Esophagus squamous epithelium (tissue), 5 donors: ENCODE measurements at places on chromosomes 11 and 22.

DNA sequence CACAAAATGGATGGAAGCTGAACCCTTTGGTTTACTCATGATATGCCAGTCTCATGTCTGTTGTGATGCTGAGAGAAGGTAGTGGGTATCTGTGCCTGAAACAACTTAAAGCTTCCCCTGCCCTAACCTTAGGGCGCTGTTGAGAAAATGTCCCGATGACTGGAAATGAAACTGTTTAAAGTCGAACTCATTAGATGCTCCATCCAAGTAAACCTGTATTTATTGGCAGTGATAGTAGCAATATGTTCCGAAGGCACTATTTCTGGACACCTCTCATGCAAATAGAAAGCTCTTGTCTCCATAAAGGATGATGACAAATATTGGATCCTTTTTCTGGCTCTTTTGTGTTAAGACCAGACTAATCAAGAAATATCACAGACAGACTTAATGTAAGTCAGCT is 86.2 kb downstream of the GRAMD1B start:
- no peak for DNase-seq

DNA sequence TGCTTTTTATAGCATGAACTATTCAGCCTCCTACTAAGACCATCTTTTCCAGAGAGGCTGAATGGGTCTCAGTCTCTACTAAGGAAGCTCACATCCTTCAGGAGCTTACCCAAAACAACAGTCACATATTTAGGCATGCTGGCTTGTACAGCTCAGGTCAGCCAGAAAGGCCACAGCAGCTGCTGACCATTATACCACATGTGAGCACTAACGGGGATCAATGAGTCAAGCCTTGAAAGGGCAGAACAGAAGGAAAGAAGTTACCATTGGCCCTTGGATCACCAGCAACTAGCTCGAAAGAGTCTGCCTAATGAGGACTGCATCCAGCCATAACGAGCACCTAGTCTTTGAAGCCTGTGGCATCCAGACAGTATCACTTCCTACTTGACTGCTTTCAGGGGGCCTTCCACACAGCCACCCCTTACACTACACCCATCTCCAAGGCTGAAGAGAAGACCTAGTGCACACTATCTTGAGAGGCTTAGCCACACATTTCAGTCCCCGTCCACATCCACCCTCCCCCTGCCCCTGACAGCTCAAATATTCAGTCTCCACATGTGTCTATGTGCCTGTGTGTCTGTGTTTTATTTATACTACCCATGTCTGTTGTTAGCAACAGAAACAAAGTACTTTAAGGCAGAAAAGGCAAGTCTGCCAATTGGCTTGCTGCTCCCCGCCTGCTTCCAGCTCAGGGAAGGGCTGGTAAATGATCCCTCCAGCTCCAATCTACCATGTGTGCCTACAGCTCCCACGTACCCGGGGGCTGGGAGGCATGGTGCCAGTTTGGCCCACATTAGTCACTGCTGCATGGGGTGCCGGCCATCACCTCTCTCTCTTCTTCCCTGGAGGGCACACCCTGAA is 95.5 kb downstream of the RPL27A start:
- DNase-seq: no peak

DNA sequence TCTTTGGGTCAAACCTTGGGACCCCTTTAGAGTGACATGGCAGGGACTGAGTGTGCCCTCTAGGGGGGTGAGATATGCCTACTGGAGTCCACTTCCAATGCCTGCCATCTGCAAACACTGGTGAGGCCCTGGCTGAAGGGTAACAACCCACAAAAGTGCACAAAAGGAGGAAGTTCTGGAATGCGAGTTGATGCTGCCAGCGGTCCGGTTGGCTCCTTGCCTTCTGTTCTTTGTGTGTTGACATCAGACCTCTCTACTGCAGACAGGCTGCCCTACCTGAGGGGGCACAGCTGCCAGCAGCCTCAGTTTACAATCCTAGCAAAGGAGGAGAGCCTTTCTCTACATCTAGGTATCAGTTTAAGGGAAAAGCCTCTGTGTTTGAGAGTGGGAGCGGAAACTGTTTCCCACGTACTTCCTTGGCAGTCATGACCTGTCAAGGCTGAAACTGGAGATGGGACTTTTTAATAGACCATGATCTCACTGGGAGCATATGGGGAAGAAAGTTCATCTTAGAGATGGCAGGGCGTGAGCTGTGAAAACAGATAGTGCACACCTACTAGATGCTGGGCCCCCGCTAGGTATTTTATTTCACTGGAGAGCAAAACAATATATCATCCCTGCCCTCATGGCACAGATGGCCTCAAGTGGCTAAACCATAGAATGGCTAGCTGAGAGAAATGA is 27.2 kb downstream of the BMAL1 start:
- DNase-seq: no peak

GRCh38 chr11:126347751-126348668 is 7.5 kb upstream of the ST3GAL4 start:
- DNase-seq: no peak

GRCh38 chr22:43389227-43389836 is 22.5 kb upstream of the MPPED1 start:
- DNase-seq: no peak

GRCh38 chr22:27075028-27075678 is 417.8 kb downstream of the MIAT start:
- DNase-seq: no peak

GRCh38 chr11:113014262-113015097 is 53.3 kb downstream of the NCAM1 start:
- DNase-seq: no peak

DNA sequence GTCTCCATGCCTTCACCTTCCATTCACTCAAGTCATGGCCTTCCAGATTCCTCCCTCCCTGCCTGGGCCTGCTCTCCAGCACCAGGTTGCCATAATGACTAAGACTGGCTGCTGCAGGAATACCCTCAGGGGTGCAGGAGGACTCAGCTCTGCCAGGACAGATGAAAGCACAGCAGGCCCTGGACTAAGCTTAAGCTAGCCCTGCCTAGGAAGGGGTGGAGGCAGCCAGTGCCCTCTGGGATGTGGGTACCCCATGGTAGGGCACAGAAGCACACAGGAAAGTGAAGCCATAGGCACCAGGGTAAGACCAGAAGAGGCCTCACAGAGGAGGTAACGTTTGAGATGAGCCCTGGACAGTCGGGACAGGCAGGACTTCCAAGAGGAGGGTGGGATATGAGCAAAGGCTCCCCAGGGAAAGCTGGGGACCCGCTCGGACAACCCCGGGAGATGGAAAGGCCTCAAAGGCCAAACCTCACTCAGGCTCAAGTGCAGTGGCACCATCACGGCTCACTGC is 3.0 kb upstream of the RIN1 start:
- no peak for DNase-seq

GRCh38 chr11:119902656-119903231 is 173.7 kb upstream of the NECTIN1 start:
- DNase-seq: no peak
